H9 (cell line): ENCODE measurements at places on chromosomes 5 and 9.

DNA sequence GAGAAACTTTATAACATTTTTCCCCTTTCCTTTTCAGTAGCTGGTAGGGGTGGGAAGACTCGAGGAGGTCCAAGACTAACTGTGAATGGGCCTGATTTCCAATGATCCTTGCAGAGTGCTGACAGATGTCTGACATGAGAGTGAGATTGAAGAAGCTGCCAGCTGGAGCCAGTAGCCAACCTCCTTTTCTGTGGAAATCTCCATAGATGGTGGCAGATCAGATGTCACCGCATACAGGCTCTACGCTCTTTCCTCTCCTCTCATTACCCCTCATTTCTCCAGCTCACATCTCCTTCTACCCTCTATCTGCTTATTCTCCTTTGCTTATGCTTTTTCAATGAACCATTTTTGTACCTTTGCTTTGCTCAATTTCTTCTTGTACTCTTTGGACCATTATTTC lies 395.2 kb upstream of the TNC start:
- no peak for DNase-seq

DNA sequence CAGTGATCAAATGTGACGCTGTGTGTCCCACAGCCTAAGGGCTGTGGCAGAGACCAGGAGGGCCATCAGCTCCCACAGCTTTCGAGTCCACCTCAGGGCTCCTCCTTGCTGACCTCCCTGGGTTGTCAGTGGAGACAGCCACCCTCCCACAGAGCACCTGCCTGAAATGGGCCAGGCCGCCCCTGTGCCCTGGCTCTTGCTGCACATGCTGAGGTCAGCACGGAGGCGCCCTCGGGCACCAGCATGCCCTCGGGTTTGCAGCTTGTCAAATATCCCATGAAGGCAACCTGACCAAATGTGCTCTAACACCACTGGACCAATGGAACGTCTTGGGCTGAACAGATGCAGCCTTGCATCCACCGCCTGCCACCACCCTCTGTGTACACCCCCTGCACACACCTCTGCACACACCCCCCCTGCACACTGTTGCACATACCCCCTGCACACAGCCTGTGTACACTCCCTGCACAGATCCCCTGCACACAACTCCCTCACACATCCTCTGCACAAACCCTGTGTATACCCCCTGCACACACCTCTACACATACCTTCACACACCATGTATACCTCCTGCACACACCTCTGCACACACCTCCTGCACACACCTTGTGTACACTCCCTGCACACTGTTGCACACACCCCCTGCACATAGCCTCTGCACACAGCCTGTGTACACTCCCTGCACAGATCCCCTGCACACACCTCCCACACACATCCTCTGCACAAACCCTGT lies 2.0 kb upstream of the CEP72 start:
- no peak for DNase-seq

GRCh38 chr5:129342796-129343195 lies 117.3 kb upstream of the ADAMTS19 start:
- DNase-seq, result no peak

DNA sequence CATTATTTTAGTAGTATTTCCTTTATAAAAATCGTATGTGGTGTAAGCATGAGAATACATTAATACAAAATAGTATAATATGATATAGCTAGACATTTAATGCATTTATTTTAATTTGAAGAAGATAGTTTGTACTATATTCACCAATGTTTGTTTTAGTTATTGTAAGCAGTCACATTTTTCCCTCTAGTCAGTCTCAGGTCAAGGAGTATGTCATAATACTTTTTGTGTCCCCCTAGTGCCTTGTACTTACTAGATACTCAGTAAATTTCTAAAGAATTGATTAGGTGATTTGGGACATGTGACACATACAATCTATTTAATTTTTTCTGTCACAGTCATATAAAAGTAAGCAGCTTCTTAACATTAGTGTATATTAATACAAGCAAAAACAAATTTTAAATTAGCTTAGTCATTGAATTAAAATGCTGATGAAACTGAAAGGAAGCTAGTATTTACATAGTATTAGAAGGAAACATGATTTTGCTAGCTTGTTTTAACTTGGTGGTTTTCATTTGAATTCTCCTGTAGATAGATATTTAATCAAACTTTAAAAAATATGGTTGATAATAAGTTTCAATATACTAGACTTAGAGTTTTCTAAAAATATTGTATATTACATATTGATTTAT lies 242.2 kb downstream of the FER start:
- no peak for DNase-seq

- DNase-seq, result no peak
Measured at GRCh38 chr5:71882826-71883741, 164.0 kb downstream of the CARTPT start.

- no peak for DNase-seq
Measured at GRCh38 chr5:53479045-53479589, 1.3 kb upstream of the FST start.

DNA sequence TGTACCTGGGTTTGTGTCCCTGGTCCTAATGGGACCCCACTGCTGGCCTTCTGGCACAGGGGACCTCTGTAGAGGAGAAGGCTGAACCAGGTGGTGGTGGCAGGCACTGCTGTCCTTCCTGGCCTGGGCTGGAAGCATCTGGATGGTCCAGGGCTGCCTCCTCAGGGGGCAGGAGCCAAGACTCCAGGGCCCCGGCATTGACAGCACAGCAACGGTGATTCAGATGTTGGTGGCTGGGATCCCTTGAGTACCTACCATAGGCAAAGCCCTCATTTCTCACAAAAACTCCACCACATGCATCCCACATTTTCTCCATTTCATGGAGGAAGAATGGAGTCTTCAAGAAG lies 15.0 kb downstream of the FGD3 start:
- no peak for DNase-seq

DNA sequence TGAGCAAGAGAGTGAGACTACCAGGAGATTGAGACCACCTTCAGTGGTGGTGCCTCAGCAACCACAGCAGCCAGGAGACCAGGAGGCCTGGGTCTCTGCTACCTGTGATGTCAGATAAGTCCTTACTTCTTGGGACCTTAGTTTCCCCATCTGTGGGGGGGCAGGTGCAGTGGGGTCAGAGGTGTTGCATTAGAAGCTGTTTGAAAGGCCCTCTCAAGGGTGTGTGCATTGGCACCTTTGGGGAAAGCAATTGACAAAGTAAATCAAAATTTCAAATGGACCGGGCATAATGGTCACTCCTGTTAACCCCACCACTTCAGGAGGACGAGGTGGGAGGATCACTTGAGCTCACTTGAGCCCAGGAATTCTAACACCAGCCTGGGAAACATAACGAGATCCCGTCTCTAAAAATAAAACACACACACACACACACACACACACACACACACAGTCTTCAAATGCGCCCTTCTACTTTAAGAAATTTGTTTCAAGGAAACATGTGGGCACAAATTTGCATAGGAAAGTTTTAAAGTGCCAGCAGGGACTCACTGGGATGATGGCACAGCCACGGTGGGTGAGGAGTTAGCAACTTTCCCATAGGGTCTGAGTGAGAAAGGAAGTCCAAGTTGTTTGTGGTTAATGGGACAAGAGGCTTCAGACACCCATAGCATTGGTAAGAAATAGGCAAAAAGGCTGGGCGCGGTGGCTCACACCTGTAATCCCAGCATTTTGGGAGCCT lies 1.3 kb upstream of the AK1 start:
- no peak for DNase-seq

DNA sequence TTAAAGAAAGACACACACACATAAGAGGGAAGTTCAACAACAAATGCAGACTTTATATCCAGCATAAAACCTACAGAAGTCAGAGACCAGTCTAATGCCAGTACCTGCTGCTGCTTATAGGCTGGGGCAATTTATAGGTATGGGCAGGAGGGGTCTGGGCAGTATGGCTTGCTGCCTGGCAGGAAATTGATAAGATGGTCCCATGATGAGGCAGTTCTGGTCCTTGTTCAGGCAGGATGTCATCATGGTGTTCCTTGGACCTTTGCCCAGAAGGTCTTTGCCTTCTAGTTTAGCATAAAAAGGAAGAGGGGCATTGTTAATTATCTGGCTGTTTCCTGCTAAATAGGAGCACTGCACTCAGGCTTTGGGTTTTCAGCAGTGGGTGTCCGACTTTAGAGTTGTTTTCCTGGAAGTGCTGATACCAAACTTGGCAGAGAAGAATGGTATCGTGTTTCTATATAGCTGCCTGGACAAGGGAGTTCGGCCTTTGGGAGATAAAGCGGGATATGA lies 10.4 kb upstream of the PDCD1LG2 start:
- no peak for DNase-seq

GRCh38 chr5:163512526-163512925 lies 7.1 kb downstream of the MAT2B start:
- DNase-seq, result no peak

- no peak for DNase-seq
Measured at GRCh38 chr9:19641046-19641445, 147.8 kb downstream of the SLC24A2 start.

GRCh38 chr5:62547945-62548630 lies 30.5 kb upstream of the LRRC70 start:
- DNase-seq, result no peak

DNA sequence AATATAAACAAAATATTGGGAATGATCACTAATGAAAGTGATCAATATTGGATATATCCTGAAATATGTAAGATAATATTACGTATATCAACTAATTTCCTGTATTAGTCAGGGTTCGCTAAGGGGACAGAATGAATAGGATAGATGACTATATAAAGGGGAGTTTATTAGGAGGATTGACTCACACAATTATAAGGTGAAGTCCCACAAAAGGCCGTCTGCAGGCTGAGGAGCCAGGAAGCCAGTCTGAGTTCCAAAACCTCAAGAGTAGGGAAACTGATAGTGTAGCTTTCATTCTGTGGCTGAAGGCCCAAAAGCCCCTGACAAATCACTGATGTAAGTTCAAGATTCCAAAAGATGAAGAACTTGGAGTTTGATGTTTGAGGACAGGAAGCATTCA lies 561.1 kb downstream of the PRDM9 start:
- no peak for DNase-seq
